Renal cortex interstitium (tissue), 15 donors: ENCODE measurements at places on chromosomes 3 and 15. TPM values are rescaled to one million over a fixed set of nuclear protein-coding genes. Genes with fewer than 3 reads are reported as not detected.
A peak's percentile ranks its signal among the peaks of the same experiment; 100 is the strongest.

DNA sequence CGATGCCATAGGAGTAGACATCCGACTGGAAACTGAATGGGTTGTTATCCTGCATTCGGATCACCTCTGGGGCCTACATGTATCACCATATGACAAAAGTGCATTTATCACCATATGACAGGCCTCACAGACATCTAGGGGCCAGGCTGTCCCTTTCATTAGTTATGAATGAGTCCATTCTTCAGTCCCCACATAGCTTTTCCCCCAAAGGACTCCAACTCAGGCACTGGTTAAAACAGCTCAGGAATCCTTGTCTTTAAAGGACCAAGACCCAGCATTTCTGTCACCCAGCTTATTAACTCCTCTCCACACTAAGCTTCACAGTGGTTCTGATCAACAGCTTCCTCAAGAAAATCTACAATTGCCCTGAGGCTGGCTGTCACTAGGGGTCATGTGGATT lies 28.3 kb downstream of the MKRN2 start:
- no peak for DNase-seq

GRCh38 chr3:159945930-159946329 lies 42.7 kb upstream of the IL12A start:
- no peak for DNase-seq

The CPLX3 gene
- polyA plus RNA-seq, result not detected

DNA sequence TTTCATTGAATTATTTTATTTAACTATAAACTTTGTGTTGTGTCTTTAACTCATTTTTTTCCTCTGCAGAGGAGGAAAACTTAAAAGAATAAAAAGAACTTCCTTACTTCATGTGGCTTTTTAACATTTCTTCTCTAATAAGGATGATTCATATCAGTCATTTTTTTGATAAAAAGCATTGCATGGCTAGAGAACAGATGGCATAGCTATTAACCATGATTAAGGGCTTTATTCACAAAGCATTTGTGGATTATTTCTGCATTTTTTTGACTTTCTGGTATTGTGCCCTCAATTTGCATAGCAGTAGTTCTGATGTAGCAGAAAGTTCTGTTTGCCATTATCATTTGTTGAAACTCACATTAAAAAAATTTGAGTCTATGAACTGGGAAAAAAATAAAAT lies 540.8 kb downstream of the SI start:
- DNase-seq, result no peak

The PRR20G gene
- polyA plus RNA-seq, result not detected

The SEMA6D gene
- polyA plus RNA-seq, result 49.5 TPM

The SPESP1 gene
- polyA plus RNA-seq, result 4.5 TPM

The CKMT1A gene
- polyA plus RNA-seq, result 1.6 TPM

GRCh38 chr3:100060685-100061484 lies 53.4 kb downstream of the FILIP1L start:
- DNase-seq, result no peak

The TYRO3 gene
- 139 TPM for polyA plus RNA-seq

The GRIP2 gene
- 1.2 TPM for polyA plus RNA-seq

The ADAMTS17 gene
- polyA plus RNA-seq, result 2.2 TPM

- no peak for DNase-seq
These were observed 13.7 kb upstream of the CCR3 start for GRCh38 chr3:46228260-46229242.

DNA sequence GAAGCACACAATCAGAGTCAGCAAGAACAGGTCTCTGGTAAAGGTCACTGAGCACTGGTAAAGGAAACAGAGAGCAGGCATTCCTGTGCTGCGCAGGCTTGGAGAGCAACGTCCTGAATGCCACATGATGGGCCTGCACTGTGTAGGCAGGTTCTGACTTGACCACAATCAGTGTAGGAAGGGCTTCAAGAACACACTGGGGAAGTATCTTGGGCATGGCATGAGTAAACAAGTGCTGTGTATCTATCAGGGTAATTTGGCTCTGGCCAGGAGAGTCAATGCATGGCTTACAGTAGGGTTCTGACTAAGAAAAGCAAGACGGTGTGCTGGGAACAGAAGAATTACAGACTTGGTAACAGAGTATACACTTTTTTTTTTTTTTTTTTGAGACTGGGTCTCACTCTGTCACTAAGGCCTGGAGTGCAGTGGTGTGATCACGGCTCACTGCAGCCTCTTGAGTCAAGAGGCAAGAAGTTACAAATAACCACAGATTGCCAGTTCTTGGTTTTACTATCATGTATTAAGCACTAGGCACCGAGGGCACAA lies 30.6 kb downstream of the TBC1D2B start:
- no peak for DNase-seq

The DNAJA4 gene
- polyA plus RNA-seq, result 25.3 TPM

The OR4M2 gene
- polyA plus RNA-seq, result not detected

- DNase-seq, result peak; percentile 46
These were observed 96.0 kb downstream of the LRRK1 start for GRCh38 chr15:101014921-101015841.

The B3GALNT1 gene
- 39.3 TPM for polyA plus RNA-seq

- DNase-seq, result no peak
These were observed 77.3 kb downstream of the SMAD3 start for GRCh38 chr15:67142767-67143100.

The AQP9 gene
- polyA plus RNA-seq, result 0.26 TPM

DNA sequence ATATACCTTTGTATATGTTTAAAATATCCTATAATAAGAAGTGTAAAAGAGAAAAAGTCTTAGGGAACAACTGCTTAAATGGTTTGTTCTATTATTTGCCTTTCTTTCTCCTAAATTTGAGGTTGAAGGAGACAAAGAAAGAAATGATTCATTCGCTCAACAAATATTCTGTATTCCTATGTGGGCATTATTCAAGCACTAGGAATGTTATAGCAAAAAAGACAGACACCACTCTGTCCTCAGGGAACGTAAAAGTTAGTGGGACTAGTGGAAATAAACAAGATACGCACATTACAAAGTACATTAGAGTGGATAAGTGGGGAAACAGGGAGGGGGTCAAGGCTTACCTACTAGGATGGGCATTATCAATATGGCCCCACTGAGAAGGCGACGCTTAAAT lies 332.2 kb downstream of the LPP start:
- no peak for DNase-seq

DNA sequence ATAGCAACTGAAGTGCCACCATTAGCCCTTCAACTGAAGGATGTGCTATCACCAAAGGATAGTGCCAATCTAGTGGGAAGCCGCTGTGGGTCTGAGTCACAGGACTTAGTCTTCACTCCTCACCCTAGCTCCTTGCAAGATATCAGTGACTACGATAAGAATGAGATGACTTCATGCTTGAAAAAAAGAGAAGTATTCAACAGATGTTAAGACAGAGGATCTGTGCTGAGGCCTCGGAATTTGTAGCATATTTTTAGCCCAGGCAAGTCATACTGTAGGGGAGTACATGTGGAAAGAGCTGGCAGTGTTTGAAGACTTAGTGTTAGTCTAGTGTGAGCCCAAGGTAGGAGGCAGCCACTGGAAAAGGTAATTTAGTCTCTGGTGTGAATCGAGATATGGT lies 270.7 kb upstream of the LRTM1 start:
- DNase-seq, result no peak

DNA sequence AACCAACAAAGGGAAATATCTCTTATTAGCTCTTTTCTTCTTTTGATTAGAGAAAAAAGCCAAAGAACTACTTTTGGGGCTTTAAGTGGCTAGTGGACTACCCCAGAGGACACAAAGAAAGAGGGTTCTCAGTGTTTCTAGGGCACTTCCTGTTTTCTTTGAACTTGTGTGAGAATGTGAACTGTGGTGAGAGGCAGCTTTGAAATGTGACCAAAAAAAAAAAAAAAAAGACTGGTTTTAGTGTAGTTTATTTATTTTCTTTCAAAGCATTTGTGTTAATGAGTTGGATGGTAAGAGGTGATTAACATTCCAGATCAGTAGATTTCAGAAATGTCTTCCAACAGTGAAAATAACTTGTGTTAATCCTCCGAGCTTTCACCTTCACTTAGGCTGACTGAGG lies 32.4 kb downstream of the SELENOT start:
- DNase-seq, result peak; percentile 0

DNA sequence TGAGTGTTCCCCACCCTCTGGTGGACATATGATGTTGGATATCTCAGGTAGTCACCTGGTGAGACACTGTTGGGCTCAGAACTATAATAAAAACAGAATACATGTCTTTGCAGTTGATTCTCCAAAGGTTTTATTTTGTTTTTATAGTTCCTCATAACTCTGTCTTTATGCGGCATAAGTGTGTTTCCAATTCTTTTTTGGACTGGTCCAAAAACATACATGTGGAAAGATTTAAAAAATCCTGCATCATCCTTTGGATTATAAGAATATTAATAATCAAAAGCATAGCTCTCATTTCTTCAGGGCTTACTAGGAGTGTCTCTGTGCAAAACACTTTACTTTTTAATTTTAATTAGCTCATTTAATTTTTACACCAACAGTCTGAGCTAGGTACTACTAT lies 71.0 kb upstream of the ANKRD34C start:
- DNase-seq, result no peak

DNA sequence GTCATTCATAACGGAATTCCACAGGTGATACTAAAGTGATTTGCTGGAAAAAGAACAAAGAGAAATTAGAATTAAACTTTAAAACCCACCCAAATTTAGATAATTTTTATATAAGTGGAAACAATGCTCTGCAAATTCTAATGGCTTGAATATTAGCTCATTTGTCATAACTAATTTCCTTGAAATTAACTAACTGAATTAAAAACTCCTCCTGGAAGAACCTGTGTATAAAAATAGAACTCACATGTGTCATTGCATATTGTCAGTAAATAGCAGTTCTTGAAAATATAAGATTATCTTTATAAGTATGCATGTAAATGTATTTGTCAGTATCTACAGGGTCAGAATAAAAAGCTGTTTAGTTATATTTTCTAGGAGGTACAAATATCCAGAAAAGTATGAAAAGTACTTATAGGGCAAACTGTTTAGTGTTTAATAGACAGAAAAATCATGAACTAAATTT lies 16.3 kb downstream of the ZIC1 start:
- DNase-seq, result no peak

GRCh38 chr3:124246949-124247348 lies 255.0 kb upstream of the ROPN1 start:
- DNase-seq, result no peak

GRCh38 chr15:61299075-61299763 lies 70.1 kb upstream of the RORA start:
- no peak for DNase-seq

DNA sequence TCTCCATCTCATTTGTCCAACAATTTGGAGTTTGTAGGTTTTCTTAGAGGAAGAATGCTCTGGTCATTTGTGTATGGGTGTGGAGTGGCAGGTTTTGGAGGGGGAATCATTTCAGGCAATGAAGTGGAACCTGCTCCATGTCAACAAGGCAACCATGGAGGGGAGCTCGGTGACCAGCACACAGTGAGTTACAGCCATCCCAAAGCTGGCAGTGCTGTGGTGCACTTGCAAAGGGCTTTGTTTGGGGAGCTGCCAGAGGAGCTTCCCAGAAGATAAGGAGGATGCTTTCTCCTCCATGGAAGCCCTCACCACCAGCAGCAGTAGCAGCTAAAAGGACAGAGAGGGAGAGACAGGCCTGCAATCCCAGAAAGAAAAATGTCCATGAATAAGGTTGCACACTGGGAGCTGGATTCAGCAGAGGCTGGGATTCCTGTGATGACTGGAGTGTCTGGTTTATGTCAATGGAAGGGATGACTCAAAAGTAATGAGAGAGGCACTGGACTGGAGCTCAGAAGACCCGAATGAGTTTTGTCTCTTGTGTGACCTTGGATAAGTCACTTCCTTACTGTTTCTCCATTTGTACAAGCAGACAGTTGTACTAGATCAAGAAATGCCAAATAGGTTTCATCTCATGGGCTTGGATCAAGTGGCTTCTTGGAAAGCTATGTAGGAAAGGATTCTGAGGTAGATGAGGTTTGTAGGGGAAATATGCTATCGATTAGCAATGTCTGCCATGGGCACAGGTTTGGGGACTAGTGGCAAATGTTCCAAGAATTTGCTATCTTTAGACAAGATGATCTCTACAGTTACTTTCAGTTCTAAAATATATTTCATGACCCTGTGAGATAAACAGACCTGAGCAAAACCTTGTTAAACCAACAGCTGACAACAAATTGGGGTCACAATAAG lies 27.2 kb upstream of the UBE2Q2 start:
- DNase-seq, result no peak

DNA sequence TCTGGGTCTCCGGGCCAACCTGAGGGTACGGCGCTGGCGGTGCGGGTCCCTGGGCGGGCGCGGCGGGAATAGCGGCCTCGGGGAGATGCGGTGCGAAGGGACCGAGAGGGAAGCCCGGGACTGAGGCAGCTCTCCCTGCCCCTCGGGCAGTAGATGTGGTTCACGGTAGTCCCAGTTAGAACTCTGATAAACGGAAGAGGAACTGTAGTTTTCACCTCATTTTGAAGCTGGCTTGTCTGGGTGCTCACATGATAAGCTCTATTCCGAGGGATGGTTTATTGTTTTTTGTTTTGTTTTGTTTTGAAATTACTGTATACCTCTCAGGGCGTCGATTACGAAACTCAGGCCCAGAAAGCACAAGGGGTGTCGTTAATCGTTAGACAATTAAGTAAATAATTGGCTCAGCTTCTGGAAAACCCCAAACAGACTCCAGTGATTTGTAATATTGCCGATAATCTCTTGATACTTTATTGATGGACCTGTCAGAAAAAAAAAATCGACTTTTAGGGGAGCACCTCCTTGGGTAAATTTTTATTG lies 413 bp downstream of the NUSAP1 start:
- no peak for DNase-seq

- DNase-seq, result no peak
These were observed 4.7 kb downstream of the GNL3 start for GRCh38 chr3:52690560-52690959.

The PLA2G4E gene
- not detected for polyA plus RNA-seq

GRCh38 chr3:45993421-45994027 lies 2.1 kb downstream of the FYCO1 start:
- no peak for DNase-seq

The PTX3 gene
- polyA plus RNA-seq, result 5.6 TPM

The TUBGCP4 gene
- 31.8 TPM for polyA plus RNA-seq

- no peak for DNase-seq
These were observed 3.2 kb downstream of the LAMP3 start for GRCh38 chr3:183159333-183159732.

The SNAPC5 gene
- 38.4 TPM for polyA plus RNA-seq
